Breast epithelium (tissue), 4 donors: ENCODE measurements at places on chromosomes 11 and 22. TPM values are rescaled to one million over a fixed set of nuclear protein-coding genes. Genes with fewer than 3 reads are reported as not detected.

The B4GALNT4 gene
- total RNA-seq = 11.3 TPM

The GAB4 gene
- total RNA-seq = not detected

- no peaks in the 10 kb centered on the region for H3K4me1 ChIP-seq
- H3K4me3 ChIP-seq = no peak overlapping the region
- no peaks in the 10 kb centered on the region for H3K36me3 ChIP-seq
- no peak overlapping the region for H3K27ac ChIP-seq
Observed at GRCh38 chr22:37349043-37349814, 66.9 kb downstream of the CYTH4 start.

DNA sequence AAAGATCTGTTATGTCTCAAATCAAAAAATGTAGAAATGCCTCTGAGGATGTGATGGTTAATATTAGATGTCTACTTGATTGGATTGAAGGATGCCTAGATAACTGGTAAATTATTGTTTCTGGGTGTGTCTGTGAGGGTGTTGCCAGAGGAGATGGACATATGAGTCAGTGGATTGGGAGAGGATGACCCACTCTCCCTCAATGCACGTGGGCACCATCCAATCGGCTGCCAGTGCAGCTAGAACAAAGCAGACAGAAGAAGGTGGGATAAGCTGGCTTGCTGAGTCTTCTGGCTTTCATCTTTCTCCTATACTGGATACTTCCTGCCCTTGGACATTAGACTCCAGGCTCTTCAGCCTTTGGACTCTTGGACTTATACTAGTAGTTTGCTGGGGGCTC lies 430.3 kb downstream of the SOX6 start:
- no peak overlapping the region for H3K27ac ChIP-seq
- DNase-seq = no peak
- H3K36me3 ChIP-seq = no peaks in the 10 kb centered on the region
- no peaks in the 10 kb centered on the region for H3K27me3 ChIP-seq
- H3K4me1 ChIP-seq = no peaks in the 10 kb centered on the region

The F2 gene
- not detected for total RNA-seq

DNA sequence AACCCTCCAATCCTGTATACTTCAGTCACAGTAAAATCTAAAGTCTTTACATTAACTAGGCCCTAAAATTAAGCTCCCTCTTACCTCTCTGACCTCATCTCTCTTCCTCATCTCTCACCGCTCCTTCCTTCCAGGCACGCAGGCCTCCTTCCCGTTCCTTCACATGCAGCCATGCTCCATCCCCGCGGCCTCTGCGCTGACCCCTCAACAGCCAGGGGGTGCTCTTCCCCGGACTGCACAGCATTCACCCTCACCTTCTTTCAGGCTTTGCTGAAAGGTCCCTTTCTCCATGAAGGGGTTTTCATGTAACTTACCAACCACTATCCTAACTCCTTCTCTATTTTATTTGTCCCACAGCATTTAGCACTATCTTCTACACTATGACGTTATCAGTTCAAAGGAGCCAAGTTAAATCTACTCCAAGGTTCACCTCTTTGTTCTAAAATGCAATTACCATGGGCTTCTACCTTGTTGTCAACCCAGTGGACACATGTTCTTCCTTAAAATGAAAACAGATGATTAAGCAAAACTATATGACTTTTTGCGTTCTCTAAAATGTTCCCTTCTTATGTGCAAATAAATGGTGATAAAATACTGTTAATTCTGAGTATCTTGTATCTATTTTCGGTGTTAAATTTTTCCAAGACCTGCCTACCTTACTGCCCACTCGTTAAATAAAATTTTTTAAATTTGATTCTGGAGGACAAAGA lies 57.8 kb upstream of the APOA1 start:
- no peaks in the 10 kb centered on the region for H3K4me1 ChIP-seq
- no peaks in the 10 kb centered on the region for H3K36me3 ChIP-seq
- no peak overlapping the region for H3K27ac ChIP-seq
- H3K4me3 ChIP-seq = no peak overlapping the region

The CCDC89 gene
- total RNA-seq = 1.6 TPM

The SCO2 gene
- 1.9 TPM for total RNA-seq

GRCh38 chr11:279966-280705 lies 1.9 kb downstream of the NLRP6 start:
- no peaks in the 10 kb centered on the region for H3K4me1 ChIP-seq
- H3K4me3 ChIP-seq = peak overlapping the region; percentile 59
- no peaks in the 10 kb centered on the region for H3K36me3 ChIP-seq

- H3K4me3 ChIP-seq = no peak overlapping the region
- H3K36me3 ChIP-seq = no peaks in the 10 kb centered on the region
- no peaks in the 10 kb centered on the region for H3K4me1 ChIP-seq
- no peak for DNase-seq
Observed at GRCh38 chr11:123479048-123479837, 49.2 kb downstream of the GRAMD1B start.

DNA sequence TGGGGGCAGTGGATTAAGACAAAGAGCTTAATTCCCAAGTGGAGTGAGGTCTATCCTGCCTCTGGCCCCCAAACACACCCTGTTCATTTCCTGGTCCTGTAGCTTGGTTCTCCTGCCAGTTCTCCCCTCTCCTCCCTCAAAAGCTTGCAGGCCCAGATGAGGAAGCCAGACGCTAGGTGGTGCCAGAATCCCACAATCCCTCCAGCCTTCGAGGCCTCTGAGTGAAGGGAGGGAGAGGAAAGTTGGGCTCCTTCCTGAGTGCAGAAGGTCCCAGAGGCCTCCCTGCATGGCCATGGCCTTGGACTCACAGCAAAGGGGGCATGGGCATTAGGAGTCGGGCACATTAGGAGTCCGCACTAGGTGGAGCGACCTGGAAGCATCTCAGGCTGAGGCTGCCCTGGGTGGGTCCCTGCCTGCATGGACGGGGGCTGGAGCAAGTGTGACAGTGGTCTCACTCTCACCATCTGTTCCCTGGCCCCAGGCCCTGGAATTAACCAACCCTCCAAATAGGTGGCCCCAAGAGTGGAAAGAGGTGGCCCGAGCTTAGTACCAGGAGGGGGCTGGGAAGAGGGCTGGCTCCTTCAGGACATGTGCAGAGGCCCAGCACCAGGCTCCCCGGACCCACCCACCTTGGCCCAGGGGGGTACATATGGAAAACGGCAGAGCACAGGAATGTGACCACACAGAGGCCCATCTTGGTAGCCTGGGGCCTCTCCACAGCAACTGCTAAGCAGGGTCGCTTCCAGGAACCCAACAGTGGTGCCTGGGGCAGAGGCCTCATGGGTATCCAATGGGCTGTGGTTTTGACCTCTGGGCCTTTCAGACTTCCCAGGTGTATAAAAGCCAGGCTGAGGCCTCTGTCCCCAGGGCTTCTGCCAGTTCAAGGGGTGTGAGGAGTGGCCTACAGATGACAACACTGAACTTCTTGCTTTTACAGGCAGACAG lies 5.2 kb downstream of the FXYD2 start:
- no peaks in the 10 kb centered on the region for H3K36me3 ChIP-seq
- no peak overlapping the region for H3K27ac ChIP-seq
- no peak for DNase-seq
- no peaks in the 10 kb centered on the region for H3K27me3 ChIP-seq
- no peak overlapping the region for H3K4me3 ChIP-seq

- DNase-seq = no peak
- no peaks in the 10 kb centered on the region for H3K4me1 ChIP-seq
- H3K27ac ChIP-seq = no peak overlapping the region
- no peak overlapping the region for H3K4me3 ChIP-seq
- H3K36me3 ChIP-seq = no peaks in the 10 kb centered on the region
- no peaks in the 10 kb centered on the region for H3K27me3 ChIP-seq
Observed at GRCh38 chr11:44987506-44987905, 36.8 kb upstream of the TP53I11 start.

The DDIAS gene
- total RNA-seq = 1.3 TPM

DNA sequence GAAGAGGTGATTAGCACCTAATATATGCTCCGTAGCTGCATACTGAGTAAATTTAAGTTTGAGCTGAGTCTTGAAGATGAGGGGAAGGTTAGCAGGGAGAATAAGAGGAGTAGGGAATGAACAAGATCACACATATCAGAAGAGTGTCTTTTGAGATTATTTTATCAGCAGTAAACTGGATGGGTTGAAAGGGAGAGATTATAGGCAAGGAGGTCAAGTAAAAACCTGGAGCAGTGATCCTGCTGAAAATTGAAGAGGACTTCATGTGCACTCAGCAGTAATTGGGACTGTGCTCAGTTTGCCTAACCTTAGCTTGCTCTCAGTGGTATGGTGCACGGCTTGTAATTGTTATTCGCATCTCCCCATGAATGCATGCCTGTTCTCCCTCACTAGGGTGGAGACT lies 79.5 kb upstream of the PICALM start:
- DNase-seq = no peak
- no peaks in the 10 kb centered on the region for H3K36me3 ChIP-seq
- H3K27ac ChIP-seq = no peak overlapping the region
- H3K27me3 ChIP-seq = no peaks in the 10 kb centered on the region

DNA sequence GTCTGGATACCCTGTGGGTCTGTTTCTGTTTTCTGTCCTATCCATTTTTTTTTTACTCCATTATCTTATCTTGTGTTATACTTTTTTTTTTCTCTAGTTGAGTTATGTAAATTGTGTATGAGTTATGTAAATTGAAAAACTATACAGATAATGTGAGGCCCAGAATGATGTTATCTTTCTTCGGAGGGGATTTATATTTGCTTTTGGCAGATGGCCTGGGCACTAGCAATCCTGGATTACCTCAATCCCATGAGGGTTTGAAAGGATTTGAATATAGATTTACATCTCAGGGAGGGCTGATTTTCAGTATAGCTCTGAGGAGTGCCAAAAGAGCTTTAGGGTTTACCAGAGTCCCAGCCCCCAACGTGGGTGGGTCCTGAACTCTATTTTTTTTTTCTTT lies 71.0 kb downstream of the CSTPP1 start:
- no peaks in the 10 kb centered on the region for H3K36me3 ChIP-seq
- H3K4me1 ChIP-seq = peaks cover 3% of the 10 kb centered on the region
- H3K4me3 ChIP-seq = no peak overlapping the region
- no peak for DNase-seq
- H3K27ac ChIP-seq = peak overlapping the region; percentile 8
- H3K27me3 ChIP-seq = no peaks in the 10 kb centered on the region

- H3K36me3 ChIP-seq = no peaks in the 10 kb centered on the region
- peaks cover 67% of the 10 kb centered on the region for H3K27me3 ChIP-seq
- no peak for DNase-seq
Observed at GRCh38 chr22:48488149-48488551, 1339.5 kb downstream of the BRD1 start.

The DLG2 gene
- total RNA-seq = 4.3 TPM

The MISFA gene
- total RNA-seq = not detected

- H3K4me3 ChIP-seq = no peak overlapping the region
- no peak overlapping the region for H3K27ac ChIP-seq
- H3K27me3 ChIP-seq = no peaks in the 10 kb centered on the region
- DNase-seq = no peak
Observed at GRCh38 chr11:128896356-128896755, 5.2 kb downstream of the KCNJ5 start.

- no peaks in the 10 kb centered on the region for H3K4me1 ChIP-seq
- H3K27ac ChIP-seq = no peak overlapping the region
- DNase-seq = no peak
- no peak overlapping the region for H3K4me3 ChIP-seq
- no peaks in the 10 kb centered on the region for H3K36me3 ChIP-seq
Observed at GRCh38 chr11:124893781-124894401, 3.8 kb downstream of the ROBO4 start.

DNA sequence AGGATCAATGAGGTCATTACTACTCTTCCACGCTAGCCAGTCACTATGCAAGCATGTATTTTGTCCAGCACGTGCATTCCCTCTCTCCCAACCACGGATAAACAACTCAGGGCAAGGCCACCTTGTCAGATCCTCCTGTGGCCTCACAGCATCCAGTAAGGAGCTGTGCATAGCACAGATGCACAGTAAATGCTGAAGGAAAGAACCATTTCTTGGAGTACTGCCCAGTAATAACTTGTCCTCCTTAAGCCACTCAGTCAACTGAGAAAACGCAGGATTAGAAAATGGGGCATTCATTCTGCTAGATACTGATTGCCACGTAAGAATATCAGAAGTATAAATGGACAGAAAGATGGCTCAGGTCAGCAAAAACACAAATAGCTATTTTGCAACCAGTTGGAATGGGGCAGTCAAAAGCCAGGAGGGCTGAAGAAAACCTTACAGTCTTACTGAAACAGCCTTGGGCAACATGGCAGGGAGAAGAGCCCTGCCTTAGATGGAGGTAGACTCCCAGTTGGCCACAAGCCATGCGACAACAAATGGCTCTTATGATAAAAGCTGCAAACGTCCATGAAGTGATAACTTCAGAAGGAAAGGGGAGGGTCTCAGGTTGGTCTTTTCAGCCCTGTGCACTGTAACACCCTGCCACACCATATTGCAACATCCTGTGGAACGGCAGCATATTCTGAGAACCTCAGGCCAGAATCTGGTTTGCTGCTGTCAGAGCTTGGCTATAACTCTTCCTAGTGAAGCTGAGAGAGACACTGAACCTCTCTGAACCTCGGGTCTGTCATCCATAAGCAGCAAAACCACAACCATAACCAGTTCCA lies 23.0 kb downstream of the PC start:
- no peak for DNase-seq
- H3K4me1 ChIP-seq = no peaks in the 10 kb centered on the region
- H3K4me3 ChIP-seq = no peak overlapping the region
- no peaks in the 10 kb centered on the region for H3K36me3 ChIP-seq
- H3K27me3 ChIP-seq = no peaks in the 10 kb centered on the region

- no peak overlapping the region for H3K27ac ChIP-seq
- peaks cover 27% of the 10 kb centered on the region for H3K27me3 ChIP-seq
- no peak for DNase-seq
- H3K4me3 ChIP-seq = no peak overlapping the region
- H3K36me3 ChIP-seq = no peaks in the 10 kb centered on the region
Observed at GRCh38 chr11:107924306-107924705, 3.9 kb upstream of the RAB39A start.

The TMEM80 gene
- total RNA-seq = 51.8 TPM

The MS4A3 gene
- total RNA-seq = not detected

GRCh38 chr11:13378316-13378715 lies 84.7 kb downstream of the BTBD10 start:
- H3K27me3 ChIP-seq = no peaks in the 10 kb centered on the region
- H3K4me3 ChIP-seq = no peak overlapping the region
- H3K27ac ChIP-seq = no peak overlapping the region
- H3K4me1 ChIP-seq = no peaks in the 10 kb centered on the region
- peaks cover 13% of the 10 kb centered on the region for H3K36me3 ChIP-seq
- no peak for DNase-seq

DNA sequence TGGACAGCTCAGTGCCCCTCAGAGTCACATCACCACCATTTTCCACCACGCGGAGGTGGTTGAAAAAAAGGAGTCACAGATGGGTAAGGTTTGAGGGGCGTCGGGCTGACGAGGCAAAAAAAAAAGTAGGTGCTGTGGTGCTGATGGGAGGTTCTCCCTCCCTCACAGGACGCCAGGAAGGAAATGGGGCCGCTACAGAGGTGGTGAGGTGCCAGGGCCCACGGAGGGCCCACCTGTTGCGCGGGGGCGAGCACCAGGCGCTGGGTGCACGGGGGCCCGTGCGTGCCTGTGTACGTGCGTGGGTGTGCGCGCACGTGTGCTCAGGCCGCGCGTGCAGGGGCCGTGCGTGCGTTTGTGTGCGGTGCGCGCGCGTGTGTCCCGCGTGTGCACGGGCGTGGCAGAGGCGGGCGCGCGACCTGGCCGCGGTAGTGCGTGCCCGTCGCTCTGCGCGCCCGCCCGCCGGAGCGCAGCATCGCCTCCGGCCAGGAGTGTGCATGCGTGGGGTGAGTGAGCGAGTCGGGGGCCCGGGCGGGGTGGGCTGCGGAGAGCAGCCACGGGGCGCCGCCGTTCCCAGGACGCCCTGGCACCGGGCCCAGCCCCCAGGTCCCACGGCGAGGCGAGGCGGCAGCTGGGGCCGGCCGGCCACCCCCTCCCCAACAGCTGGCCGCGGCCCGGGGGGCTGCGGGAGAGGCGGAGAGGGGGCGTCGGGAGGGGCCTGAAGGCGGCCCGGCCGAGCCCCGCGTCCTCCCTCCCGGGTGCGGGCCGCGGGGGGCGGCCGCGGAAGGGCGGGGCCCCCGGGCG lies 2.8 kb downstream of the PDGFB start:
- peaks cover 17% of the 10 kb centered on the region for H3K4me1 ChIP-seq
- H3K27ac ChIP-seq = peak overlapping the region; percentile 93
- DNase-seq = no peak
- H3K27me3 ChIP-seq = no peaks in the 10 kb centered on the region
- no peaks in the 10 kb centered on the region for H3K36me3 ChIP-seq
